ENCODE measurements at places on chromosomes 13 and 19.

GRCh38 chr13:88031980-88032559 lies 360.9 kb downstream of the SLITRK5 start:
- no peak for DNase-seq

DNA sequence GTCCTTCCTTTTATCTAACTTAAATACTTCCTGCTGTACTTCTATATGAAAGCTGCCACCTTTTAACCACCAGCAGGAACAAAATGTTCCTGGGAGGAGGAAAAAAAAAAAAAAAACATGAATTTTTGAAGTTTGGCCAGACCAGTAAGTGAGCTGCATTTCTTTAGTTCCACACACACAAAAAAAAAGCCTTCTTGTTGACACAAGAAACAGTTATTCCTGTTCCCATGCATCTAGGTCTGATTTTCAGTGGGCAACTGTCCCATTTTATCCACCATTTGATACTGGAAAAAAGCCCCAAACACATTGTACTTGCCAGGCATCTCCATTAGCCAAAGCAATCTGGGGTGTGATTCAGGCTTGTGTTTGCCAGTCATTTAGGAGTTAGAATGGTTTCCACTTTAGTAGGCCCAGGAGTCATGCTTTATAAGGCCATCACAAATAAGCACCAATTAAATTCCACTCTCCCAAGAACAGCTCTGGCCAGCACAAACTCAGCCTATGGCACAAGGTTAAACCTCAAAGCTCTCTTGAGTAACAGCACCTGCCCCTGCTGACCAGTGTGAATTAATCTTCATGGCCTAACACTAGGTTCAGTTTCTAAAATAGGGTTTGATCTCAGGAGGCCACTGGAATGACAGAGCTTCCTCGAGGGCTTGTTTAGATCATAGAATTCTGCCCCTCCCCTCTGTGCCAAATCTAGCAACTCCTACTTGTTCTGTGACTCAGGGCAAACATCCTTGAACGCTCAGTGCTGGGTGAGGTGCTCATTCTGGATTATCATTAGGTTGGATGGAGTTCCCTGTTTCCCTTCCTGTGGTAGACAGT lies 67.1 kb downstream of the NUFIP1 start:
- DNase-seq = peak; percentile 46

- no peak for DNase-seq
Measured at GRCh38 chr13:109331011-109331433, 455.4 kb downstream of the IRS2 start.

DNA sequence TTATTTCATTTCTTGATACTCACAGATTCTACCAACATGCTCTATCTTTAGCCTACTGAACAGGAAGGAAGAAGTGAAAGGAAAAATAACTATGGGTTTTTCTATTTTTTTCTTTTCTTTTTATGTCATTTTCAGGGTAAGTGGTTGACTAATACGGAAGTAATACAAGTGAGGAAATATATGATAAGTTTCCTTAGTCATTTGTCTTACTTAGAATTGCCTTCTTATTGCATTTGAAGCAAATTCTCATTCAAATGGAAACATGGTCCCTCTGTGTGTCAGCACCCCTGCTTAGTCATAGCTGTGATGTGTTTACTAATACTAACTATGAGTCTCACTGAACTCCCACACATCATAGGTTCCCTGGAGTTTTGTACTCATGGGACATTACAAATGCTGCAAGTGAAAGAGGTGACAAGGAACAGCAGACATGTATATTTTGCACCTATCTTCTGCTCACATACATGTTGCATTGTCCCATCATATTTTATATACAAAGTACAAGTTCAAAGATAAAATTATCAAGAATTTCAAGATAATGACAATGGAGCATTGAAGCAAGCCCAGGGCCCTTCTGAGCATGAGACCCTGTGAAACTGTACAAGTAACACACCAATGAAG lies 60.1 kb downstream of the DCT start:
- peak; percentile 85 for DNase-seq

DNA sequence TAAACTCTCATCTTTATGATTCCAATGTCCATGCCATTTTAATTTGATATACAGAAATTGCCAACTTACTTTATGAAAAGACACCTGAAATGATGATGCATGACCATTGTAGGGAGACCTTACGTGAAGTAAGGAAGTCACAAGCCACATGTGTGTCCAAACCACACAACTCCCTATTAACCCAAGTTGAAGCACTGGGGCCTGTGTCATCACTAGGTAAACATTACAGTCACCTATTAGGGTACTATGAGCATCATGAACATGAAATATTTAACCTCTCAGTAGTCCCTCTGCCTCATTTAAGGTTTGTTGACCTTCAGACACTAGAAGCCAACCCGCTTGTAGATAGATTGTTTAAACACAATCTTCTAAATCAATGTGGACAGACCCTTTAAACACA lies 576.9 kb downstream of the IRS2 start:
- no peak for DNase-seq

DNA sequence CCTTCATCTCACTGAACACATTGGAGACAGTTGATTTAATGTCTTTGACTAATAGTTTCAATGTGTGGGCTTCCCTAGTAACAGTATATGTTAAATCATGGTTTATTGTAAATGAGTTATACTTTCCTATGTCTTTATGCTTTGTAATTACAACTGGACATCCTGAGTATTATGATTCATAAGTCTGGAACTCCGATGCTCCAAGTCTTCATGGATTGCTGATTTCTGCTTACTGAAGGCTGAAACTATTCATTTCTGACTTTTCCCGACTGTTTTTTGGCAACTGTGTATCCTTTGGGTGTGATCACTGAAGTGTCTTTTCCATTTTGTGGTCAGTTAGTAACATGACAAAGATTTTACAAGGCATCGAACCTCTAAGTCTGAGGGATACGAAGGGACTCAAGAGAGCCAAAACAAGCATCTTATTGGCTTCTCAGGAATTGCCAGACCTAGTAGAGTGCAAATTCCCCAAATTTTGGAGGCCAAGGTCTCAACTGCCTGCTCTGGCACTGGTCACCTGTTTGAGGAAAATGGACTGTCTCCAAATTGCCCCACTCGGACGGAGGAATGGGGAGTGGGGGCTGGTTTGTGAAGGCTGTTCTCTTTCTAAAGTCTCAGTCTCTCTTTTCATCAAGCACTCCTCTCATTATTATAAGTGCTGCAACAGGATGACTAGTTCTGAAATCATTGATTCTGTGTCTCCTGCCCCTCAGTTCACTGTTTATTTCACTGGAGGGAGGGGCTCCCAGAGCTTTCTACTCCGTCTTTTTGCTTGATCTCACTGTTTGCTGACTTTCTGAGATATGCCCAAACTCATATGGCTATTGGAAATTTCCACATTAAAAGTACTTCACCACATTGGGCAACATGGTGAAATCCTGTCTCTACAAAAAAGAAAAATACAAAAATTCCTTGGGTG lies 20.2 kb upstream of the CD70 start:
- DNase-seq = peak; percentile 46

GRCh38 chr13:46663206-46664037 lies 110.5 kb downstream of the LRCH1 start:
- no peak for DNase-seq

DNA sequence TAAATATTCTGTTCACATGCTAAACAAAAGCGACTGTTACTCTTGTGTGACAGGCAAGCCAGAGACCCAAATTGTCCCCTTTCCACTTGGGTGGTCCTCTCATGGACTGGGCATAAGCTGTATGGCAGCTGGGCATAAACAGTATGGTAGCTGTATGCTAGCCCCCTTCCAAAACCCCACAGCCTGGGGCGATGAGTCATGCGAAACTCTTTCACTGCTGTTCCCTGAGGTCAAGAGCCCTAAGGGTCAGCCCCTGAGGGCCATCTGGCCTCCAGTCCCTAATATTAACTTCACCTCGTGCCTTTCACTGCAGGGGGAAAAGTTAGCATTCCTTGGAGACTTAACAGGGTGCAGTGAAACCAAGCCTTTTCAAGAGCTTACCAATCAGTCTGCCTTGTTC lies 45.6 kb upstream of the ZNF562 start:
- no peak for DNase-seq

GRCh38 chr19:55193481-55193880 lies 13.4 kb upstream of the SYT5 start:
- no peak for DNase-seq

DNA sequence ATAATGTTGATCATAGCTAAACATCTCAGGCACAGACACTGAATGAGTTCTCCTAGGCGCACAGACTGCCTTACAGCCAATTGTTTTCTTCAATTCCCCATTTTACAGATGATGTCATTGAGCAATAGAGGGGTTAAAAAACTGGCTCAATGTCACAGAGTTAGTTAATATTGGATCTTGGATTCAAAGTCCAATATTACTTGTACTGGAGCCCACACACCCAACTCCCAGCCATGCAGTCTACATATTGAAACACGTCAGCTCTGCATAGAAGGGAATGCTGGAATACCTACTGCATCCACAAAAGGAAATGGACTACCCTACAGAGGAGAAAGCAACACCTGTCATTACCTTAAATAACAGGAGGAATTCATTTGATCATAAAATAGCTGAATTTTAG lies 76.1 kb upstream of the SLC15A1 start:
- DNase-seq = no peak

DNA sequence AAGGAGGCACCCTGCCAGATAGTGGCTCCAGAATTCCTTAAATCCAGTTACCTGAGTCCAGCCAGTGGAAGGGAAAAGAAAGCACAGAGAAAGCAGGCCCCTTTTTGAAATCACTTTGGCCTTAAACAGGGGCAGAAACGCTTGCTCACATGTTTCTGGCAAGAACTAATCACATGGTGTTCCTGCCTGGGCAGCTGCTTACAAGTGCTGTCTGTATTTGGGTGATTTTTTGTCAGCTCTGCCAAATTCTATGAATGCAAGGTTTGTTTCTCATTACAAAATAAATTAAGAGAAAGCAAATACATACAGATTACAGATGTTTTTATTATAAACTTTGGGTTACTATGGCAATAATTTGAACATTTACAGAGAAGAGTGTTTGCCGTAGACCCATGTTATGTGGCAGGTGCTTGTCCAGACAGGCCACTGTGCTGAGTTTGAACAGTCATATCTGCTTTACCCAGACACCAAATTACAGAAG lies 1237.8 kb downstream of the SLITRK5 start:
- no peak for DNase-seq

DNA sequence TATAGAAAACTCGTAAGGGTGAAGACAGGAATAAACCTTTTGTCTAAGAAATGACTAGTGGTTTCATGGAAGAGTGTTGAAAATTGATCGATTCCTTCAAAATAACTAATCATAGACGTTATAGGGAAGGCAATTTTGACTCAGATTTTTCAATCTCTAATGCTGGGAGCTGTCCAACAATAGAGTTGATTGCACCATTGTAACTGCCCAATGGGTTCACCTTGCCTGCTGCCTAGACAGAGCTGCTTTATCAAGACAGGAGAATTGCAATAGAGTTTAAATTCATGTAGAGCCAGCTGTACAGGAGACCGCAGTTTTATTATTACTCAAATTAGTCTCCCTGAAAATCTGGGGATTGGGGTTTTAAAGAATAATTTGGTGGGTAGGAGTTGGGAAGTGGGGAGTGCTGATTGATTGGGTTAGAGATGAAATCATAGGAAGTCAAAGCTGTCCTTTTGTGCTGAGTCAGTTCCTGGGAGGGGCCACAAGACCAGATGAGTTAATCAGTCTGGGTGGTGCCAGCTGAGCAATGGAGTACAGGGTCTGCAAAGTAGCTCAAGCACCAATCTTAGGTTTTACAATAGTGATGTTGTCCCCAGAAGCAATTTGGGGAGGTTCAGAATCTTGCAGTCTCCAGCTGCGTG lies 16.8 kb upstream of the ADGRE2 start:
- no peak for DNase-seq

- no peak for DNase-seq
Measured at GRCh38 chr13:110960204-110960603, 45.3 kb upstream of the ANKRD10 start.

GRCh38 chr13:90999401-90999800 lies 348.1 kb upstream of the MIR17HG start:
- DNase-seq = no peak

GRCh38 chr13:43905435-43906031 lies 25.8 kb downstream of the LACC1 start:
- no peak for DNase-seq

GRCh38 chr19:43599635-43600295 lies 3.4 kb downstream of the ZNF576 start:
- no peak for DNase-seq

- no peak for DNase-seq
Measured at GRCh38 chr19:33387351-33388230, 14.1 kb downstream of the CEBPG start.

- no peak for DNase-seq
Measured at GRCh38 chr13:98478189-98479129, 98.4 kb downstream of the STK24 start.

DNA sequence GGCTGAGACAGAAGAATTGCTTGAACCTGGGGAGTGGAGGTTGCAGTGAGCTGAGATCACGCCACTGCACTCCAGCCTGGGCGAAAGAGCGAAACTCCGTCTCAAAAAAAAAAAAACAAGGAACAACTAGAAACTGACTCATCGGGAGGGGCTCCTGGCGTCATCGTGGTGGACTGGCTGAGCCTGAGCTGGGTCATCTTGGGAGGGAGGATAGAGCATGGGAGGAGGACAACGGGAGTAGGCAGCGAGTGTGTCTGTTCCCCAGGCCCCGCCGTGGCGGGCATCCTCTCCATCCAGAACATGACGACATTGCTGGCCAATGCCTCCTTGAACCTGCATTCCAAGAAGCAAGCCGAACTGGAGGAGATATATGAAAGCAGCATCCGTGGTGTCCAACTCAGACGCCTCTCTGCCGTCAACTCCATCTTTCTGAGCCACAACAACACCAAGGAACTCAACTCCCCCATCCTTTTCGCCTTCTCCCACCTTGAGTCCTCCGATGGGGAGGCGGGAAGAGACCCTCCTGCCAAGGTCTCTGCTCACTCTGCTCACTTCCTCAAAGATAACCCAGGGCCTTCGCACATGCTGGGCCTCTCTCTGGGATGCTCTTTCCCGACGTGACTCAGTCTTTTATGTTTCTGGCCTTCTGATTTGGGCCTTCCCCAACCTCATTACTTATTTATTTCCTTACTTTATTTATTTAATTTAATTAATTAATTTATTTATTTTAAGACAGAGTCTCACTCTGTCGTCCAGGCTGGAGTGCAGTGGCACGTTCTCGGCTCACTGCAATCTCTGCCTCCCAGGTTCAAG lies 16.6 kb downstream of the DDX39A start:
- DNase-seq = no peak

GRCh38 chr19:31572976-31573298 lies 223.7 kb upstream of the TSHZ3 start:
- DNase-seq = no peak

DNA sequence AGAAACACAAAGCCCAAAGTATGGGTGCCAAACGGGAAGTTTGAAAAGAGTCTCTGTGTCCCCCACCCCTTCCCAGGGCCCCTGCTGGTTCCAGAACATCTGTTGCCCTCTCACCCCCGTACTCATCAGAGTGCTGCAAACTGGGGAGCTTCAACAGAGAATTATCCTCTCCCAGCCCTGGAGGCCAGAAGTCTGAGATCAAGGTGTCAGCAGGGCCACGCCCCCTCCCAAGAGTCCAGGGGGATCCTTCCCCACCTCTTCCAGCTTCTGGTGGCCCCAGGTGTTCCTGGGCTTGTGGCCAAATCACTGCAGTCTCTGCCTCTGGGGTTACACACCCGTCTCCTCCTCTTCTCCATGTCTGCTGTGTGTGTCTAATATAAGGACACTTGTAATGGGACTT lies 183.4 kb downstream of the PTPRS start:
- no peak for DNase-seq
